ENCODE measurements at places on chromosomes 4 and X.

DNA sequence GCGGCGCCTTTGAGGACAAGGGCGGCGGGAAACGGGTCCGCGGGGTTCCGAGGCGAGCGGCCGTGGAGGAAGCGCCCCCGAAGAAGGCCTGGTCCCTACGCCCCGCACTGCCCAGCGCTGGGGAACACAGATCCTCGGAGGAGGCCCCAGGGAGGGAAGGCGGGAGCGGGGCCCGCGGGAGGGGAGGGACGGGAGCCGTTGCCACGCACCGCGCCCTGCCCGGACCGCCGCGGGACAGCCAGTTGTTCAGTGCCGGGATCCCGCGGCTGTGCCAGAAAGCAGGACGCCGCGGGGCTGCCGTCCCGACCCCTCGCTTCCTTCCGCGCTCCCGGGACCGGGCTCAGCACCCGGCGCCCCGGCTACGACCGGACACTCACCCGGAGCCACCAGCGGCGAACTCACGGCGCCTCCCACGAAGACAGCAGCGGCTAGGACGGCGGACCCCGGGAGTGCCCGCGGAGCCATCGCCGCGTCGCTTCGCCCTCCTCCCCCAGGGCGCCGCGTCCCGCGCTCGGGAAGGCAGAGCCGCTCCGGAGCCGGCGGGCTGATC is 278 bp downstream of the RELL1 start:
- DNase-seq, result peak; percentile 2

- DNase-seq, result no peak
Observed at GRCh38 chr4:88991746-88992145, 65.2 kb downstream of the FAM13A start.

DNA sequence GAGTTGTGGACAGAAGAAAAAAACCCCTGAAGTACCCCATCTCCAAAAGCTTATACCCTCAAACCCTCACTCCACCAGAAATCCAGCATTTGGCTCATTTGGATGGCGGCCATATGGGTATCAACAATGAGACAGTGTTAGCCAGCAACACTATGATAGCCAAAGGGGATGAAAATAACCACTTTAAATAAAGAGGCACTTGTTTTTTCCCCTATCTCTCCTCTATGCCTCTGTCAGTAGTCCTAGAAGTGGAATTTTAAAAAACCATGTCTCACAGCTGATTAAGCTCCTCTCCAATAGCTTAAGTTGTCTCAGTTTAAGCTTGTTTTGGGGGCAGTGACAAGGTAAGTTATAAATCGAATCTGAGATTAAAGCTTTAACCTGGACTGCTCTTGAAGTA is 124.0 kb downstream of the MOSPD2 start:
- no peak for DNase-seq

GRCh38 chrX:43505769-43506168 is 150.3 kb upstream of the MAOA start:
- no peak for DNase-seq

GRCh38 chr4:179855469-179855868 is 2387.7 kb upstream of the TENM3 start:
- no peak for DNase-seq

DNA sequence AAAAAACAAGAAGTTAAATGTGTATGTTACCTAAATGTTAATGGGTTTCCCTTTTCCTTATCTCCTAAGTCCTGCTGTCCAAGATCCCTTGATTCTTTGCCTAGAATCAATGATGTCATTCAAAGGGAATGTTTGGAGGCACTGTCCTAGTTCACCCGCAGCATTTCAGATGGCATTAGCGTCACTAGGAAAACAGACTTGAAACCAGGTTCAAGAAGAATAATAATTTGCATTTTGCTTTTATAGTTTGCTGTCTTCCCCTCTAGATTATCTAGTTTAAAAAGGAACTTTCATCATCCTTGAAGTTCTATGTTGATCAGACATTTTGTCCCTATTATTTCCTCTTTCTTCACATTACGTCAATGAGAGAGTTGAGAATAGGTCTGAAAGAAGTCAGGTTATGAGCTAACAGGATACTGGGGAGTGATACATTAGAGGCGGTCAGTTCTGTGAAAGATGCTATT is 234.1 kb upstream of the PGRMC2 start:
- DNase-seq, result no peak

GRCh38 chrX:83510510-83511062 is 2.5 kb downstream of the POU3F4 start:
- no peak for DNase-seq

GRCh38 chrX:118637997-118638396 is 89.4 kb upstream of the IL13RA1 start:
- no peak for DNase-seq

DNA sequence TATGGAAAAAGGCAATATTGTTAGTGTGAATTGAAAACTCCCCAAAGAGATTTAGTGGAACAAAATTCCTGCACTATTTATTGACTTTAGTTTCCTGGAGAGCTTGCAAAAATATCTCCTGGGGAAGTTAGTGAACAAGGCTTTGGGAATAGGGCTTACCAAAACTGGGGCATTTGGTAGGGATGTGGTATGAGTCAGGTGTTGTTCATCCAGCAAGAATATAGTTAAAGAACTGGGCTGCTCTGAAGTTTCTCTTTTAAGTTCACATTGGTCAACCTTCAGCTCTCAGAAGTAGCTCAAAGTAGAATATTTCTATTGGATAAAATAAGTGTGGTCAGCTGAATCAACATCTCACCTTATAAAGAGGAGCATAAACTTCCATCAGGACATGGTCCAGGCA is 185.0 kb downstream of the CPE start:
- no peak for DNase-seq

- DNase-seq, result no peak
Observed at GRCh38 chr4:61853041-61853440, 652.9 kb downstream of the ADGRL3 start.

DNA sequence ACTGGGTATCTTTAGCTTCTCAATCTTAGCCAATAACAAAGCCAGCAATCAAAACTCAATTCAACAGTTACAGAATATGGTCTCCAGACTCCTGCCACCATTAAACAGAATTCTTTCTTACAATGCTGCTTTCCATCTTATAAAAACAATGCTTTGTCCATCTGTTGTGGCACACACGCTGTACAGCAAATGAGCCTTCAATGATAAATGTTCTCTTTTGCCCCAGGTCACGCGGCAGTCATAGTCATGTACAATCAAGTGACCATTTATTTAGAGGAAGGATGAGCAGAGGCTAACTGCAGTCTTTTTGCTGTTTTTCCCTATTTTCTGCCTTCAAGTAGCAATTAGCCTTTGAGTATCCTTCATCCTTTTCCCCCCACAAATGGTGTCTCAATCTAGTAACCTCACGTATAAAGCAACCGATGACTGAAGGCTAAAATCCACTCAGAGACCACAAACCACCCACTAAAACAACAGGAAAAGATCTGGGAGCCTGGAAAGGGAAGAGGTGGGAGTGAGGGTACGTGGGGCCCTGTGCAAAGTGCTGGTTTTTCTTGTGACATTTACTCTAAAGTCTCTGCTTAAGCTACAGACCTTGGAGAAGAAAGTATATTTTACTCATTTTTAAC is 24.4 kb downstream of the TRIM2 start:
- no peak for DNase-seq

DNA sequence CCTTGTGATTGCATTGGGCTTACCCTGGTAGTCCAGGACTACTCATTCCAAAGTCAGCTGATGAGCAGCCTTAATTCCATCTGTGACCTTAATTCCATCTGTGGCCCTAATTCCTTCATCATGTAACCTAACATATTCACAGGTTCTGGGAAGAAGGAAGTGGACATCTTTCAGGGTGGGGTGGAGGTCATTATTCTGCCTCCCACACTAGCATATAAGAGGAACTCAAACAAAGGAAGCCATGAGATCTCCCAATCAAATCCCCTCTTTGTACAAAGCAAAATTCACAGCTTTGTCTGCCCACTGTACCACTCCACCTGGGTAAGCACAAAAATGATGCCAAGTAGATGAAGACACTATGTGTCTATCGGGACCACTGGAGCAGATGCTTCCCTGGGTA is 87.3 kb downstream of the SLC2A9 start:
- no peak for DNase-seq

GRCh38 chr4:7134737-7135388 is 57.5 kb upstream of the SORCS2 start:
- no peak for DNase-seq

GRCh38 chr4:31649878-31650277 is 929.7 kb downstream of the PCDH7 start:
- no peak for DNase-seq

- no peak for DNase-seq
Observed at GRCh38 chrX:70176938-70177533, at the start of gene DGAT2L6. Gene DGAT2L6, plus strand, starts transcription at chrX:70177483. Its CDS starts 100 bp downstream, at chrX:70177583.

GRCh38 chr4:16129336-16129735 is 45.5 kb upstream of the PROM1 start:
- DNase-seq, result no peak

DNA sequence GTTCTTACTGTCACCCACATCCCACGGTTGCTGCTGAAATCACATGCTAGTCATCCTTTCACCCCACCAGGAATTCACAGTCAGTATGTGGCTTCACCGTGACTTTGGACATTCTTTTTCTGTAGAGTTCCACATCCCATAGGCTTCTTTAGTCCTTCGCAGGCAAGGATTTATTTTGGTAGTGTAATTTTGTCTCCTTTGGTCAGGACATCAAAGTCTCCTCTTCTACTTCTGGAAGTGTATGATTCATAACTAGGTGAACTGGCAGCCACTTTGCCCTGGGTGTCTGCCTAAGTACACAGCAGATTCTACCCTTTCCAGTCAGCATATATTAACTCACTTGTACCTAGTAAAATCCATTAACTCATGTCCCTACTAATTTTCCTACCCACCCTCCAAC is 38.3 kb upstream of the MMAA start:
- no peak for DNase-seq

GRCh38 chr4:151753056-151753455 is 7.8 kb downstream of the GATB start:
- DNase-seq, result no peak

DNA sequence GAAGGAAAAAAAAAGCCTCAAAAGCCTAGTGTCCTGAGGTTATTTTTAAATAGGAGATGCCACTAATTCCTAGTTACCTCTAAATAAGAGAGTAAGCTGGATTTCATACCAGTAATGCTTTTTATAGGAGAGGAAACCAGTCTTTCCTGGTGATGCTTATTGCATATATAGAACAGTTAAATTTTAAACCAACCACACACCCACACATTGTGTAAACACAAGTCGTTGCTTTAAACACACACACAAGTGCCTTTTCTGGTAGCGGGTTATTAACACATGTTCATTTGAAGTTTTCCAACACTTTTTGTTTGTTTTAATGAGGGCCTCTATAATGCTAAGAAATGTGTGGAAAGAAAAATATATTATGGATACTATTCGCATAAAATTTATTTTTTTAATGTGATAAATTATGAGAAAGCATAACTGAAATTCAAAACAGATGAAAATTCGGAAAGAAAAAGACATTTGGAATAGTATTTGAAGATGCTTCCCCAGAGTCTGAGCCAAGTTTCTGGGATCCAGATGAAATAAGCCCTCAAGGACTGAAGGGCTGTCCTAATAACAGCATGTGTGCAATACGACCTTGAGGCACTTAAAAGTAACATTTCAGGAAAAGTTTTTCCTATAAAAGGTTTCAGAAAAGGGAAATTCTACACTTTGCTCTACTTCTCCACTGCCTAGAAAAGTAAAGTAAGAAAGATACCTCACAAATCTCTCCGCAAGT is 2.0 kb downstream of the ANTXR2 start:
- DNase-seq, result no peak

GRCh38 chr4:102139132-102139573 is 206.1 kb downstream of the SLC39A8 start:
- no peak for DNase-seq

- no peak for DNase-seq
Observed at GRCh38 chr4:153472122-153473037, 6.2 kb downstream of the TMEM131L start.

- DNase-seq, result no peak
Observed at GRCh38 chrX:8849458-8849857, 48.3 kb upstream of the FAM9A start.

- no peak for DNase-seq
Observed at GRCh38 chr4:2807571-2807970, 14.7 kb downstream of the SH3BP2 start.

GRCh38 chr4:41838590-41838989 is 90.1 kb upstream of the PHOX2B start:
- no peak for DNase-seq

- no peak for DNase-seq
Observed at GRCh38 chrX:17741123-17741511, 3.8 kb downstream of the SCML1 start.

DNA sequence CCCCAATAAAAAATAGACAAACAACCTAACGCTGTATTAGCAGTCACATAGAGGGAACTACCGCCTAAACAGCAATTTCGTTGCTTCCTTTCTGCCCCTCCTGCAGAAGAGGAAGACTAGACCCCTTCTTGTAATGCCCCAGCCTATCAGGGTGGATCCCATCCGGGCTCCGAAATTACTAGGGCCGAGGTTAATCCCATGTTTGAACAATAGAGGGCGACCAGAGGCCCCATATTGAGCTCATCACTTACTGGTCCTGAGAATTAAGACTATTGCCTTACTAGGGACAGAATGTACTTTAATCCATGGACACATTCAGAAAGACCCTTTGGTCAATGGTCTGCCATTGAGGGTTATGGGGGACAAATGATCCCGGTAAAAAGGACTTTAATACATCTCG is 11.8 kb upstream of the ZNF630 start:
- DNase-seq, result peak; percentile 9

DNA sequence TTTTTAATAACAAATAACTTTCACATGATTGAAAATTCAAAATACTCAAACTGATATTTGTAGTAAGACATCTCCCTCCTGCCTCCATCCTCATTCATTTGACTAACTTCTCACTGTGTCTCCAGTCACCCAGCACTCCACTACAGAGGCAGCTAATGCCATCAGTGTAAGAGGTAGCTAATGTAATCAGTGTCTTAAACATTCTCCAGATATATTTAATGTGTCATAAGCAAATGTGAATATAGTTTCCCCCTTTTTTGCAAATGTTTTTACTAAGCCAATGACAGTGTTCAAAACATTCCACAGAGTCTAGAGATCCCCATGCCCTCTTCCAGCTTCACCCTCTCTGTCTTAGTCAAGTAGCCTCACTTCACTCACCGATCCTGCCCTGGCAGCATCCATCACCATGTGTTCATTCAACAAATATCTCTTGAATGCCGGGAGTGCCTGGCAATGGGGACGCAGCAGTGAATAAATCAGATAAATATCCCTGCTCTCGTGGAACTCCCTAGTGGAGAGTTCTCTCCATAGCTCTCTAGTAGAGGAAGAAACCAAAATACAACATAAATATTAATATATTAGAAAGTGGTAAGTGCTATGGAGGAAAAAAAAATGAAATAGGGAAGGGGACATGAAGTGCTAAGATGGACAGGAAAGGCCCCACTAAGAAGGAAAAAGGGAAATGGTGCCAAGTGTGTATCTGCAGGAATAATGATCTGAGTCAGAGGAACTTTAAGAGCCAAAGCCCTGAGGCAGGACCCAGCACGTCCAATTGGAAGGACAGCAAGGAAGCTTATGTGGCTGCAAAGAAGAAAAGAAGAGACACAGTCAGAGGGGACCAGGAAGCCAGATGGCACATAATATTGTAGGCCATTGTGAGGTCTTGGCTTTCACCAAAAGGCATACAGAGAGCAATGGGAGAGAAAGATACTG is 18.7 kb downstream of the SCFD2 start:
- DNase-seq, result no peak

GRCh38 chr4:64774626-64775025 is 365.4 kb upstream of the TECRL start:
- no peak for DNase-seq

GRCh38 chr4:85955620-85956292 is 404.1 kb downstream of the MAPK10 start:
- DNase-seq, result no peak
